ENCODE measurements at places on chromosomes 1 and 21.

DNA sequence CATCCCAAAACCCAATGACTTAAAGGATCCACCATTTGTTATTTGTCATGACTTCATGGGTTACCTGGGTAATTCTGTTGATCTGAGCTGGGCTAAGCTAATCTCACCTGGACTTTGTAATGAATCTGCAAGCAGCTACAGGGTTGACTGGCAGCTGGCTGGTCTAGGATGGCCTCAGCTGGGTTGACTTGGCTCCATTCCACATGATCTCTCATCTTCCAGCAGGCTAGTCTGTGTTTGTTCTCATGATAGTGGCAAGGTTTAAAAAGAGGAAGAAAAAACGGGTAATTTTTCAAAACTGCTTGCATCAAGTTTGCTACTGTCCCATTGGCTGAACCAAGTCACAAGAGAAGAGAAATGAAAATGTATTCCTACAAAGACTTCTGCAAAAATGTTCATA is 24.8 kb upstream of the ZMYM4 start:
- no peak for DNase-seq

- DNase-seq = no peak
Observed at GRCh38 chr1:184806296-184806721, 51.7 kb upstream of the EDEM3 start.

- no peak for DNase-seq
Observed at GRCh38 chr1:191641420-191642260, 516.6 kb upstream of the RGS18 start.

DNA sequence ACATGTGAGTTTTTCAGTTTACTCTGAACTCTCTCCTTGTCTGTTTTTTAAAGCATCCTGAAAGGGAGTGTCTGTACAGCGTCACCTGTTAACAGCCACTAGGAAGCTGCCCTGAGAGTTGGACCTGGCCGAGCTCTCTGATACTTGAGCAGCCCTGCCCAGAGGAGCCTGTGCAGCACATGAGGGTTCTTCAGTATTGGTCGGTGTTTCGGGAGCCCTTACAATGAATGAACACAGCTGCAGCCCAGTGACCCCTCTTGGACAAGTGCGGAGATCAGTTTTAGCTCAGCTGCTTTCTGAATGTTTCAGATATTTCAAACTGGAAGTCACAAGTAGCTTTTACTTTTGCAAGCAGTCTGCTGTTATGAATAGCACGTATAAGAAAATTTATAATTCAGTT is 39.2 kb downstream of the ADARB1 start:
- no peak for DNase-seq

GRCh38 chr1:71921935-71922559 is 360.3 kb downstream of the NEGR1 start:
- no peak for DNase-seq

DNA sequence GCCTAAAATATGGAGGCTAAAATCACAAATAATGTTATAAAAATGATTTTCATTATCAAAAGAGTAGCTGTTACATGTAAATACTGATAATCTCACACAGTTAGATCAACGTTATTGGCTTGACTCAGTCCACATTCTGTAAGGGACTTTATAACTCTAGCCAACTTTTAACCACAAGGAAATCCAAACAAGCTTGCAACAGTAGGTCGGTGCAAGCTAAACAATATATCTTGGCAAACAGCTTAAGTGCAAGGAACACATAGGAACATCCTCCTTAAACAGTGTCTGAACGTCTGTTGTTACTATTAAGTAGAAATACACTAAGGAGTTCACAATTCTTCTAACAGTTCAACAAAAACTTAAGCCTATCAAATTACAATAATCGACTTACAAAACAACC is 126.7 kb downstream of the EIF4G3 start:
- no peak for DNase-seq

DNA sequence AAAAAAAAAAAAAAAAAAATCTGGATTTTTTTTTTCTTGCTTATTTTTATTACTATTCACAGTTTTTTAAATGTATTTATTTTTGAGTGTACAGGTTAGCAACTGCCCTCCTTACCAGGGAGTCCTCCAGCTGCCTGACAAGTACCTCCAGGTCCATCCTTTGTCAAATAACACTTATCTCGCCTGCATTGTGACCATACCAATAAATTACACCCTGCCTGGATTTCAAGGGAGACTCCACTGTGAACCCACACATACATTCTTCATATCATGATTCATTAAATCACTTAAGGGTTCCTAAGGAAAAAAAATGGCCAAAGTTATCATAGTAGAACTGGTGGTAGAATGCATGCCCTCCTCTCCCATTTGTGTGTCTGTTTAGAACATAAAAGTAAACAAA is 38.4 kb downstream of the EEIG2 start:
- no peak for DNase-seq

DNA sequence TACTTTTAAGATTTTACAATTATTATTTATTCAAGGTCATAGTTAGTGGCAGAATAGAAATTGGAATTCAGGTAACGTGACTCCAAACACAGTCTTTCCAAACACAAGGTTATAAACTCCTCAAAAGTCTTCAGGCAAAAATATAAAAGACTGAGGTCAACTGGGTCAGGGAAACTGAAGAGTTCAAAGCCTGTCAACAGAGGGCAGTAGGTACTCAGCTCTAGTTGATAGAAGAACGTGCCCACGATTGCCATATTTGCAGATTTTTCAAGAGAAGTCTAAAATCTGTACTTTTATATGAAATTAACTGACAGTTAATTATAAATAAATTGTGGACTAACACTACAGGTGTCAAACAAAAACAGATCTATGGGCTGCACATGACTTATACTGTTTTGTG is 135.0 kb downstream of the LHX4 start:
- DNase-seq = no peak

DNA sequence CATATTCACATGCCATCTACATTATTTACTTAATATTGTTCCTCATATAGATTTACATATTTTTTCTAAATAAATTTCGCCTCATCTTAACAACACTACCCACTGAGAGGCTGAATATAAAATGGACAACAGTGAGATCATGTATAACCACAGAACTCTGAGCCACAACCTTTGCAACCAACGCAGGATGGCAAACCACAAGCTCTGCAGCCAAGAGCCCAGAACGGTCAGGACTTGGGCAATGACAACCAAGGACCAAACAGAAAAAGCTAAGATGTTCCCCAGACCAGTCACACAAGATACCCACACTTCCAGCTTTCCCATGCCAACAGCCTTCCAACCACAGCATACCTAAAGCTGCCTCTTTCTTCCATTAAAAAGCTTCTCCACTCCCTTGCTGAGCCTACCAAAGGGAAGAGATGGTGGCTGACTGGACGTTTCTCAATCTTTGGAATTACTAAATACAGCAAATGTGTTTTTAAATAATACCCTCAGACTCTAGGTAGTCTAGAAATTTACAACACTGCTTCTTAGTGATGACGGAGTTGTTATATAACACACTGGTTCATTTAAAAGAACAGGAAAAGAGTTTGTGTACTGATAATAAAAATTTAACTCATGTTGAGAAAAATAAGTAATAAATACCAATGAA is 117.9 kb downstream of the AKT3 start:
- DNase-seq = no peak

- DNase-seq = no peak
Observed at GRCh38 chr1:1599030-1599934, 653 bp downstream of the FNDC10 start.

- DNase-seq = no peak
Observed at GRCh38 chr1:29309075-29309474, 72.8 kb downstream of the PTPRU start.

GRCh38 chr1:17148950-17149608 is 29.8 kb upstream of the PADI2 start:
- no peak for DNase-seq

- DNase-seq = no peak
Observed at GRCh38 chr1:45205011-45205909, 1.1 kb downstream of the ZSWIM5 start.

GRCh38 chr21:42226626-42227025 is 7.7 kb downstream of the ABCG1 start:
- DNase-seq = no peak

DNA sequence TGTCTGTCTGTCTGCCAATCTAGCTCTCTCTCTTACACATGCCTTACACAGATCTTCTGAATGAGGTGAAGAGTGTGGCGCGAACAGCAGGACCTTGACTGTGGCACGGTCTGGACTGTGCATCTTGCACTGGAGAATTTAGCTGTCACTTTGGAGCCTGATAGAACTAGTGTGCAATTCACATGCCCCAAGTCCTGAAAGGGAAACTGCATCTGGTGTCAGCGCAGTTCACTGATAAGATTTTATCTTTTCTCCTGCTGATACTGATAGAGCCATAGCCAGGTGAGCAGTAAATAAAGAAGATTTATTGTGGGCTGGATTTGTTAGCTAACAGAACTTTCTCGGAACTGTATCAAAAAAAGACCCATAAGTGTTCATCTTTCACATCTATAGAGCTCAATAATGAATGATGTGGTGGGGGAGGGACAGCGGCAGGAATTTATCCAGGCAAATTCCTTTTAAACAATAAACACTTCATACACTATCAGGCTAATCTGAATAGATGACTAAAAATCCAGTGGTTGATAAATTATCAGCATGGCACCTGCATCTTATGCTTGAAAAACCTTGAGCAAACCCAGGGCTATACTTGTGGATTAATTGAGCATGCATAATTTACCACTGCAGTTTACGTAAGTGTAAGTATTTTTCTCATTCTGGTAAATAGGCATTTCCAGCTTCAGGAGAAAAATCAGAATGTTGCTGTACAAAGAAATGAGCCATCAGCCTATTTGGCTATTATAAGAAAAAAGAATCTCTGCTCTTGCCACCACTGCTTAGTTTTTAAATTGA is 104.1 kb downstream of the NTNG1 start:
- DNase-seq = no peak

DNA sequence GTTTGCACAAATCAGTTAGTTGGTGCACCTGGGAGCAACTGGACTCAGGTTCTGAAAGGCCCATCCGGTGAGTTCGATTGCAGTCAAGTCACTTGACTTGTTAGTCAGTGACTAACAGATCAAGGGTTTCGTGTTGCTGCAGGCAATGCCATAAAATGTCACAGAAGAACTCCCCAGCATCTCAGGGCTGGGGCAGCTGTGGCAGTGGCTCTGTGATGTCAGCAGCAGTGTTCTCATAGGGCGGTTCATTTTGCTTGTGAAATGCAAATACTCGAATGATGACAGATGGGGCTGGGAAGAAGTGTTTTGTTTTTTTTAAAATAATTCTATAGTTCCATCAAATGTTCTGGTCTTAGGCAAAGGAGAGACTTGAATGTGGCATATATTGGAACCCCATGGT is 287.8 kb downstream of the LMX1A start:
- no peak for DNase-seq

- no peak for DNase-seq
Observed at GRCh38 chr1:93629101-93630059, 52.3 kb downstream of the BCAR3 start.

GRCh38 chr1:213980906-213981305 is 6.9 kb upstream of the PROX1 start:
- DNase-seq = no peak

DNA sequence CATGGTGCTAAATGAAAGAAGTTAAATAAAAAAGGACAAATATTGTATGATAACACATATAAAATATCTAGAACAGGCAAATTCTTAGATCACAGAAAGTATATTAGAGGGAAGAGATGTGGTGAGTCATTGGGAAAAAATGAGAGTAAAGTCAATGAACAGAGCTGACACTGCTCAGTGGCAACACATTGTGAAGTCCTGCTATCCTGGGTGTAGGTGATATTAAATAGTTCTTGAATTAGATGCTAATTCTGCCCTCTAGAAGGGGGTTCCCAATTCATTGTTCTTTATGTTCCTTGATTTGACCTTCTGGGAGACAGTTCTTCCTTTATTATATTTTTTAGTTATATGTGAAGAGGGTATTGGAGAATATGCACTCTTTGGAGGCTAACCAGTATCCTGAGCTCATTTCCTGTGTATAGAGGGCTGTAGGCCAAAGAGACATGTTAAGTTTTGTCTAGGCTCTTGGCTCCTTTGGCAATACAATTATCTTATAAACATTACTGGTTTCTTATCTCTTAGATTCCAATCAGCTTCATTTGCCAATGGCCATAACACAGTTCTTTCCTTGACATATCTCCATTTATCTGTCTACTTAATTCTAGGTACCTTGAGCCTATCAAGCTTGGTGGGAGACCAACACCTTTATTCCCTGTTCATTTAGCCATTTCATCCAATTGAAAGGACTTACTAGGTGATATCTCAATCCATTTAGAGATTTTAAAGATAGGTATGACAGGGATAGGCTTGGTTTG is 6.6 kb upstream of the SLC35A3 start:
- no peak for DNase-seq

DNA sequence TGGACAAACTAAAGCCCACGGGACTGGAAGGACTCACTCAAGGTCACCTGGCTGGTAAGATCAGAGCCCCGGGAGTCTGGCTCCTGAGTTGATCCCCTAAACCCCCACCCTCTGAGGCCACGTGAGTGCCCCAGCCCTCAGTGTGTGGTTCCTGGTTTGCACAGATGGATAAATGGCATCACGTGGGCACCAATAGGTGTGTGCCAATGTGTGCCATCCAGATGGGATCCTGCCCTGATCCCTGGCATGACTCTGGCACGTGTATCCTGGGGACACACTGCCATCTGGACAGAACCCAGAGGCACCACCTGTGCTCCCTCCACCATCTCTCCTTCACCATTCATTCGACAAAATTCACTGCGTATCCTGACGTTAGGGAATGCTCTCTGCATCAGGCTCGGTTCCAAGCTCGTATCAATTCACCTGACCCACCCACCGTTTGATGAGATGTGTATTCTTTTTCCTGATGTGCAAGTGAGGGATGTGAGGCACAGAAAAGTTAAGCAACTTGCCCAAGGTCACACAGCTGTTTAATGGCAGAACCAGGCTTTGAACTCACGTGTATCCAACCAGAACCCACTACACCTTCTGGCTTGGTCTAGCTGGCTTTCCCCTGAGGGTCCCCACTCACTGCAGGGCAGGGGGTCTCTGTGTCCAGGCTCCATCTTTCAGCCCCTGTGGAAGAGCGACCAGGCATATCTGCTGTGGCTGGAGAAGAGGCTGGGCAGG is 49.8 kb upstream of the PAX7 start:
- DNase-seq = no peak

DNA sequence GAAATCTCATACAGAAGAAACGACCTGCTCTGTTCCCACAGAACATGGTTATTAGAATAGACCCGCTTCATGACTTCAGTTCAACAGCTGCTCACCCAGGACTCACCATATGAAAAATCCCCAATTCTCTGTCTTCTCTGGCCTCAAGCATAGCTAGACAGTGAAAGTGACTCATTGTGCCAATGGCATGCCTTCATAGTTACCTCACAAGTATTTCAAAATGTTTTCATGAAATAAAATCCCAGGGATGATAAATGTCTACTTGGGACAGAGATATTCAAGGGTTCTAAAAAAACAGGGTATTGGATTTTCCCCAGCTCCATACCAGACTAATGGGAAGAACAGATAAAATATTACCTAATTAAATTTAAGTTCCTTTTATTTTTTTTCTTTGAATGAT is 82.3 kb downstream of the NOTCH2 start:
- DNase-seq = no peak

DNA sequence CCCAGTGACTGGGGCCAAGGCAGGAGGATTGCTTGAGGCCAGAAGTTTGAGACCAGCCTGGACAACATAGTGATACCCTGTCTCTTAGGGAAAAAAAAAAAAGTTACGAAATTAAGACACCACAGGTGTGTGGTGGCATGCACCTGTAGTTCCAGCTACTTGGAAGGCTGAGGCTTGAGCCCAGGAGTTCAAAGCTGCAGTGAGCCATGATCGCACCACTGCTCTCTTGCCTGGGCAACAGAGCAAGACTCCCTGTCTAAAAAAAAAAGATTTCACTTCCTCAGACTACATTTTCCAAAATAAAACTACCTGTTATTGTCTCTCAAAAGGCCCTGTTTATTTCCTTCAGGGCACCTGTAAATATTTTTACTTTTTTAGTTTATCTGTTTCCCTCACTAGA is 4.7 kb upstream of the STK40 start:
- DNase-seq = no peak

Data from activated naive CD8-positive, alpha-beta T cell treated with anti-CD3 and anti-CD28 coated beads, Interleukin-2, amount 50 U/mL, for 16 hours (primary cell).